ENCODE measurements at places on chromosomes 4 and X.

- no peak for DNase-seq
Observed at GRCh38 chrX:153913211-153913610, 8.7 kb downstream of the AVPR2 start.

DNA sequence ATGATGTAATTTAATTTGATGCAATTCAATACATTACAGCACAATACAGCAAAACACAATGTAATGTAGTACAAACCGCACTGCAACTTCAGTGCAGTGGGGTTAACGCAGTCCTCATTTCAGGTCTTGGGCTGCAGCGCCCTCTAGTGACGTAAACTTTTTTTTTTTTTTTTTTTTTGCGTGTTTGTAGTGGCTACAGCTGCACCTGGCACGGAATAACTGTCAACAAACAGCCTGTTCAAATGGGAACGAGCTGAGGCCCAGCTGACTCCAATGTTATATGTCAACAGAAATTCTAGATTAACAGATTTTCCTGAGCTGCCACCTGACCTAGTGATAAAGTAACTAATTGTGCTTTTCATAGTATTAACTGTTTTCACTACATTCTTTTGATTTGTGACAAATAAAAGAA lies 33.5 kb upstream of the RASSF6 start:
- DNase-seq: peak; percentile 43

GRCh38 chr4:5753366-5753765 lies 42.4 kb downstream of the EVC start:
- no peak for DNase-seq

- no peak for DNase-seq
Observed at GRCh38 chr4:149795256-149795655, 20.4 kb downstream of the IQCM start.

DNA sequence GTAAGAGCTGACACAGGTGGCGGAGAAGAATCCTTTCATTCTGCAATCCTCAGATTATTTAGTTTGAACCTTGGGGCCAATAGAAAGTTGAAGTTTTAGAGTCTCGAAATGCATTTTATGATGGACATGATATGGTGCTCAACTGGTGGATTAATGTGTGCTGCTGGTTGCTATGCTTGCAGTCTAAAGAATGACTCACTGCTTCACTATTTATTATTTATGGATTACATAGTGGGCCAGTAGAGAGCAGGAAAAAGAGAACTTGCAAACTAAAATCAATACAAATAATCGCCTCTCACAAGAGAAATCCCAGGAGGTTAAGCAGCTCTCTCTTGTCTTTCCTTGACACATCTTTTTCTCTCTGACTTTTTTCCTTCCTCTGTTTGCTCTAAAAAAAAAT lies 2326.8 kb upstream of the AGA start:
- no peak for DNase-seq

DNA sequence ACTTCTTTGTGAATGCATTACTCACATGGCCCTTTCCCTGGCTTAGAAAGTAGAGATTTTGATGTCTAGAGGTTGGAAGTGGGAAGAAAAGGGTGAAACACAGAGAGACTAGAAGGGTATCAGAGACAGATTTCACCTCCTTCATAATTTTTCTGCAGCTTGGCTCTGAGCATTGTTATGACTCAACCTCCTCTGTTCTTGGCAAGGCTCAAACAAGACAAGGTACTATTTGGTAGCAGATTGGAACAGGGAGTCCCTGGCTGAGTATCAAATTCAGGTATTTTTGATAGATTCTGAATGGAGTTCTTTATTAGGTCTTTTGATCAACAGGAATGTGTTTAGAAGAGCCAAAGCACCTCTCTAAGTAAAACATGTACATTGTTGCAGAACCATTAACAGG lies 146.3 kb upstream of the CHRDL1 start:
- DNase-seq: no peak

DNA sequence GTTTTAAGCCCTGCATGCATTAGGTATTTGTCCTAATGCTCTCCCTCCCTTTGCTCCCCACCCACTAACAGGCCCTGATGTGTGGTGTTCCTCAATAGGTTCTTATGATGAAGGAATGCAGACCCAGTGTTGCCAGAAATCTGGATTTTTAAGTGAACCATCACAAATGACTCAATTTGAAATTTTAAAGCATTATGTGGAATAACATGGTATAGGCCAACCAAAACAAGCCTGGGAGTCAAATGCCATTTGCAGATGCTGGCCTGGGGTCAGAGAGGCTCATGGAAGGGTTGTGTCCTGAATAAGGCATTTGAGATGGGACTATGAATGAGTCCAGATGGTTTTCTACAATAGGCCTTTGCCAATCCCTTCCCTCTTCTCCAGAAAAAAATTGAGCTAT lies 179.6 kb downstream of the SHROOM3 start:
- DNase-seq: no peak

- peak; percentile 19 for DNase-seq
Observed at GRCh38 chrX:41923978-41924683, 777 bp upstream of the CASK start.

DNA sequence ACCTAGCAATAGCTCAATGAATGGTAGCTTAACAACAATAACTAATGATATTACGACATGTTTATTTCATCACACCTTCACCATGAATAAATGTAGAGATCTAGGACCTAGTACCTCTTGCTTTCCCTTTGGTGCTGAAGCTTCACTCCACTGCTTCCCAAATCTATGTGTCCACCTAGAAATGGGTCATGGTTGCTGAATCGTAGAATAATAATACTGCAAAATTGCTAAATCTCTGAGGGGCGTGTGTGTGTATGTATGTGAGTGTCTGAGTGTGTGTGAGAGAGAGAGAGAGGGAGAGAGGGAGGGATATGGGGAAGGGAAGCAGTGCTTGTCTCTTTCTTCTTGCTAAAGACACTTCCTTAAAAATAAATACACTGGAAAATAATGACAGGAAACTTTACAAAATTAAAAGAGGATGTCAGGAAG lies 109.3 kb upstream of the BMP2K start:
- peak; percentile 56 for DNase-seq

GRCh38 chrX:102684772-102685520 lies 27.3 kb upstream of the GPRASP2 start:
- DNase-seq: no peak

All from erythroblast (primary cell).